NCI-H2107 (cell line): ENCODE measurements at places on chromosomes 4 and X.

DNA sequence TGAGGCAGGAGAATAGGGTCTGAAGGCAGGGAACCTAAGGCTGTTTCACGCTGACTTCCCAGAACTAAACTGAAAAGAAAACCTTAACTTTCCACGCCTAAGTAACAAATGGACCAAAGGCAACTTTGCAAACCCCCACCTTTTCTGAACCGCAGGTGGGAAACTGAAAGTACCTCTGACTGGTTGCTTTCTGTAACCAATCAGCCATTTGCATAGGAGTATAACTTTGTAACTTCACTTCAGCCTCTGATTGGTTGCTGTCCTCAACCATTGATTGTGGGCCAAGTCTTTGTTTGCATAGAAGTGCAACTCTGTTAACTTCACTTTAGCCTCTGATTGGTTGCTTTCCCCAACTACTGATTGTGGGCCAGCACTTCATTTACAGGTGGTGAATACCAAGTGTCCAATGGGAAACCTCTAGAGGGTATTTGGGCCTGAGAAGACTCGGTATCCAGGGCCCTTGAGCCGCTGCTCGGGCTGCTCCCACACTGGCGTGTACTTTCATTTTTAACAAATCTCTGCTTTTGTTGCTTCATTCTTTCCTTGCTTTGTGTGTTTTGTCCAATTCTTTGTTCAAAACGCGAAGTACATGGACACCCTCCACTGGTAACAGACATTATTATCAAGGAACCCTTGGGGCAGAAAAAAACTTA lies 121.6 kb upstream of the CBR4 start:
- DNase-seq = no peak

DNA sequence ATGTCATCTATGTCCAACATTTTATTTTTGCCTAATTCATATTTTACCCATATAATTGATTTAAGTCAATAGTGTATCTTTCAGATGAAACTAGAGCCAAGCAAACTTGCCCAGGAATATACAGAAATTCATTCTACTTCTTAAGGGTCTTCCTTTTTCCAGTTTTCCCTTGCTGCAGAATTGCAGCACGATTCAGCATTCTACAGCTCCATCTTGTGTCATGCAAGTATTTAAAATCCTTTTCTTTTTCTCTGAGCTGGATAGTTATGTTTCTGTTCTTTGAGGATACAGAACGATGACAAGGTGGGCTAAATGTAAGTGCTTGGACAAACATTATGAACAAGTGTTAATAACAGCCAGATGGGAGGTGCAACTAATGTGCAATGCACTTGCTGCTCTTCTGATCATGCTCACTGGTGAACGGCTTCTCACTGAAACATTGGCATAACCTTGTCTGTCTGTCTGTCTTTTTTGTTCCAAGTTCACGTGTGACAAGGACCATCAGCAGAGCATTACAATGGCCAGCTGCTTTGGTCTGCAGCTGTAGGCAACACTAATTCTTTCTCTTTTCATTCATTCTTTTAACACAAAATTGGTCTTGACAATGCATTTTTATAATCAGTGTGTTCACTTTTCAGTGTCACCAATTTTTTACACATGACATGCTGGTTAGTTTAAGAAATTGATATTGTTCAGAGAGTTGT lies 1821.7 kb downstream of the ARAP2 start:
- DNase-seq = no peak

- DNase-seq = no peak
These were observed 262.5 kb upstream of the TEX13A start for GRCh38 chrX:105483011-105483410.

DNA sequence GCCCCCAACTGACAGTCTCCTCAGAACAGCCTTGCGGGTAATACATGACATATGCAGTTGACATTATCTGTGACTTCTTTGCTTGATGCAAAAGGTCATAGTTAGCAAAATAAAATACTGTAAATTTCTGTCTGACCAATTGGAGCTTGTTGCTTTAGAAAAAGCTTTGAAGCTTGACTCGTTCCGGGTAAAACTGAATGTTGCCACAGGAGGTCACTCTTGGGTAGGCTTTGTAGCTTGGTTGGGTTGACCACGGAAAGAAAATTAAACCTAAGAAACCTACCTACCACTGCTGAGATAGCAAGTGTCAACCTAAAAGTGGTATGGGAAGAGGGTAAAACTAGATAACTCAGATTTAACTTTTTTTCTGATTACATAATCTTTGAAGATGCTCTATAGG lies 23.2 kb downstream of the PRPS2 start:
- peak; percentile 15 for DNase-seq

GRCh38 chr4:14887842-14888433 lies 114.3 kb upstream of the CPEB2 start:
- DNase-seq = no peak

- no peak for DNase-seq
These were observed 5.9 kb downstream of the EDA2R start for GRCh38 chrX:66632981-66633380.

DNA sequence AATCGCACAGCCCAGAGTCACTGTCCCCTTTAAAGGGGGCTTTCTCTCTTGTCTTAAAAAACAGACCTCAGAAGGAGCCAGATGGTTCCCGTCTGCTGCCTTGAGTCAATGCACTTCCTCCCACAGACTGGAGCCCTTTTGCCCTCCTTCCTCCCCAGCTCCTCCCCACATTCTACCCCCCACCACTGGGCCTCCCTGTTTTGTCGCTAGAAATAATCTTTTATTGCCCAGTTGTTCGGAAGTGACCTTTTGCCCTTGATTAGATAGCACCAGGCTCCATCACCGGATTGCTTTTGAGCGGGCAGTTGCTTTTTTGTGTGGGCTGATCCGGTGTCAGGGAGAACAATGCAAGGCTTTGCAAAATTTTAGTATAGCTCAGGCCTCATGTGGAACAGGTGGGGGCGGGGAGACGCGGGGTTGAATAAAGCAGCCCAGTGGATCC lies 47.7 kb downstream of the SPRY1 start:
- no peak for DNase-seq

- no peak for DNase-seq
These were observed 37.9 kb upstream of the FAT4 start for GRCh38 chr4:125276811-125277210.

DNA sequence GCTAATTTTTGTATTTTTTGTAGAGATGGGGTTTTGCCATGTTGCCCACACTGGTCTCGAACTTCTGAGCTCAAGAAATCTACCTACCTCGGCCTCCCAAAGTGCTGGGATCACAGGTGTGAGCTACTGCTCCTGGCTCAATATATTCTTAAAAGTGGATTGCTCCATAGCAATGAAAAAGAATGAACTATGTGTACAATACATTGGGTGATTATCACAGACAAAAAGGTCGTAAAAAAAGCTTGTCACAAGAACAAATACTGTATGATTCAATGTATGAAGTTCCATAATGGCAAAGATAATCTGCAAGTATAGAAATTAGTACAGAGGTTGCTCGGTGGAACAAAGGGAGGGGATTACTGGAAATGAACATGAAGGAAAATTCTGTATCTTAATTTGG lies 70.7 kb downstream of the REPS2 start:
- DNase-seq = no peak

DNA sequence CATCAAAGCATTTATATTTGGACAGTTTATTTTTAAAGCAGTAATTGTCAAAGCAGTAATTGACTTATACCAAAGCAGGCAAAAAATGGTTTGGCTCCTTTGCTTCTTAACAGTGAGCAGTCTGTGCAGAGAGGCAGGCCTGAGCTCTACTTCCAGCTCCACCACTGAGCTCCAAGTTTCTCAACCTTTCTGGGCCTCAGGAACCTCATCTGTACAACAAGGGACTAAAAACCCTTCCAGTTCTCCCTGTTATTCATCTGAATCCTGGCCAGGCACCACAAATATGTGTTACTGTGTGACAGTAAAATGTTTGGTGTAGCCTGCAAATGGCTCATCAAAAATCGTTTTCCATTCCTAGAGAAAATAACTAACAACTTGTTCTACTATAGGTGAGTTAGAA lies 88.7 kb upstream of the TTC29 start:
- no peak for DNase-seq

- DNase-seq = no peak
These were observed 12.2 kb downstream of the EGFL6 start for GRCh38 chrX:13581554-13581953.

- DNase-seq = no peak
These were observed 28.3 kb upstream of the MAGEC2 start for GRCh38 chrX:142233400-142233799.

GRCh38 chr4:47972181-47972580 lies 44.3 kb downstream of the CNGA1 start:
- DNase-seq = no peak

GRCh38 chrX:20517565-20517964 lies 250.9 kb upstream of the RPS6KA3 start:
- DNase-seq = no peak

DNA sequence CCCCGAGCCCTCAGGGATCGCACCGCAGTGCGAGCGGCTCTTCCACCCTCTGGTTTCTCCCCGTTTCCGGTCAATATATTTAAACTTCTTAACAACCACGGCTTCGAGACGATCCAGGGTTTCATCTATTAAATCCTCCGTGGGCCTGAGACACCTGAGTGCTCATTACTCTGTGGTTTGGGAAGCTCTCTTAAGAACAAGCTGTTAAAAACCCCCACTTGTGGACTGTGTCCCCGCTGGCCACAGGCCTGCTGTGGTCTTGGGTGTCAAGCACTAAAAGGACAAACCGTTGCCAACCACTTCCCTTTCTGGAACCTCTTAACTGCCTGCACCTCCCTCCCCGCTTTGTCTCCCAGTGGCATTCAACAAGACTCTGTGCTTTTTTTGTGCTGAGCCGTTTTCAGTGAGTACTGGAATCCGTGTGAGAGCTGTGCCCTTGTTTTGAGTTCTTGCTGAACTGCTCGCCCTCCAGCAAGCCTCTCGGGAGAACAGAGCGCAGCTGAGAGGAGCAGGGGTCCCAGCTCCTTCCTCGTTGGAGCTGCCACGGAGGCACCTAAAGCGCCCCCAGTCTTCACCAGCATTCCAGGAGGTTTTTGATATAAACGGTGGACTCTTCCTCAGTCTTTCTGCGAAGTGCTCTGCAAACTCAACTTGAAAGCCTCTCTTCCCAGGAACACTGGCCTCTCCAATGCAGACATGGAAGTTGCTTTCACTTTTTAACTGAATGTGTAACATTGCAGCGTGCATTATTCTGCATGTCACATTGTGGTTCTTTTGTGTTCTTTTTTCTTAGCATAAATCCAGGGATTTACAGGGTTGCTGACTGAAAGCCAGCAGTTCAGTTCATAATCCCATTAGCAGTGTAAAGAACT lies 691 bp upstream of the IGFBP7 start:
- no peak for DNase-seq

DNA sequence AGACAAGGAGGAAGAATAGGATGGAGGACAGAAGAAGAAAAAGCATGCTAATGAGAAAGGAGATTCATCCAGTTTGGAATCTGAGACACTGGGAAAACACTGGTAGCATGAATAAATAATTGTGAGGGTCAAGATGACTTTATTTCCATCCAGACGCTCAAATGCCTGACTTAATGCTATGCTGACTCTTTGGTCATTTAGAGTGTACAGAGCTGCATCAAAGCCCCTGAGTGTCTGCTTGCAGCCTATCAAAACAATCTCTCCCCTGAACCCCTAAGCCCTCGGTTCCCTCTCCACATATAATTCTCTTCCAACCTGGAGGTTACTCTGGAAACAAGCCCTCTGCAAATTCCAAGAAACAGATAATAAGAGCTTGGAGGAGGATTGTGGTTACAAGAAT lies 208.8 kb downstream of the MAGEB17 start:
- no peak for DNase-seq

DNA sequence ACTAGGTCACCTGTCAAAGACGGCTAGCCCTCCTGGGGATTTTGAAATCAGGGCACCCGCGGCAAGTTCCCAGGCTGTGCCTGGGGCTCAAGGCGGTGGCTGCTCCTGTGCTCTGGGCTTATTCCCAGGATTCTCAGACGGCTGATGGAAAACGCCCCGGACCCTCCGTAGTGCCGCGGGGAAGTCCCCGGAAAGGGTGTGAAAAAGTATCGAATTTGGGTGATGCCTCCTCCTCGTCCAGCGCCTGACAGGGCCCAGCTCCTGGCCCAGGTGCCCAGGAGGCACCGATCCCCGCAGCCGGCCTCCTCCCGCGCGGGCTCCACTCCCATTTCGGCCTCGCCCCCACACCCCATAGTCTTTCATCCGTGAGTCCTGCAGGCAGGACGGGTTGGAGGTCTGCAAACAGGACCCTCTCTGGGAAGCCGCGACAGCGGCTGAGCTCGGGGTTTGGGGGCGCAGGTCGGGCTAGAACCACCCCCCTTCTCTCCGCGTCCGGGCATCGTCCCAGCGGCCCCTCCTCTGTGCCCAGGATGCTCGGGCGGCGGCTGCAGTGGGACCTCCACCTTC lies 1.1 kb upstream of the NSG1 start:
- no peak for DNase-seq

DNA sequence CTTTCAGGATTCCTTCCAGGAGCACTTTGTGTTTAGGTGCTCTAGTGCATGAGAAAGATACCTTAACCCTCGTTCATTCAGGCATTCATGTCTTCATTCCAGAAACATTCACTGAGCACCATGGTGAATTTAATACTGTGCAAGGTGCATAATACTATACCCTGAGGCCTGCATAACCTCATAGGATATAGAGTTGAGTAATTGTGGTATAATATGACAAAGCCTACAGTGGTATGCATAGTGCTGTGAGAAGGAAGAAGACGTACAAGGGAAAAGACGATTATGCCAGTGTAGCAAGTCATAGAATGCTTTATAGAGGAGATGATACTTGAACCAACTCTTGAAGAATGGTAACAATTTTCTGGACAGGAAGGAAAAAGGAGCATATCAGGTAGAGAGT lies 34.3 kb downstream of the MTM1 start:
- no peak for DNase-seq

- no peak for DNase-seq
These were observed 143.4 kb downstream of the PTCHD1 start for GRCh38 chrX:23478056-23478455.

DNA sequence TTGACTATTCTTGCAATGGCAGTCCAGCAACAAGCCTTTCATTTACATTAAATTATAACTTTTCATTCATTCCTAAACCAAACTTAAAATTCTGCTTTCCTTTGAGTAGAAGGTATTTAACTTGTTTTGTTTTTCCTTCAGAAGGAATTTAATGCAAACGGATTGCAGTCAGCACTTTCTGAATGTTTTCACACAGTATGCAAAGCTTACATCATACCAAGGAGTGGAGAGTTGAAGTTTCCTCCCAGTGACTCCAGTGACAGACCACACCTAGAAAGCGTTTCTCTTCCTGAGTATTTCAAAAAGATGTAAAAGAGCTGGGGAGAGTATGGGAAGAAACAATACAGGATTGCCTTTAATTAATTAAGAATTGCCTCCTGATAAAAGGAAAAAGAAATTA lies 8.1 kb downstream of the EPGN start:
- DNase-seq = no peak

GRCh38 chrX:12488771-12489170 lies 302.4 kb upstream of the PRPS2 start:
- DNase-seq = no peak

DNA sequence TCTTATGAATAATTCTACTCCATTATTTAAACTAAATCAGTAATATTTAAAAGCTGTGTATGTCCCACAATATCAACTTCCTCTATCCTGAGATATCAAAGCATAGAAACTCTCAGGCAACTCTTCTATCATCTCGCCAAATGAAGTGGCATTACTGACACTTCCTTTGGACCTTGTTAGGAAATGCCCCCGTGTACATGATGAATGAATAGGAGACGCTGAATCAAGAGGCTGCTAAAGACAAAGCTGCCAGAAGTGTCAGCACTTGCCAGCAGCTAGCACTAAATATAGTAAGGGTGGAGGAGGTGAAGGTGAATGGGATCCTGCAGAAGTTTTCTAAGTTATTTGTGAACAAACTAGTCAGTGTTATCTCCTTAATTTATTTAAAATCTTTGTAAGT lies 99.5 kb upstream of the BLTP1 start:
- no peak for DNase-seq
